ENCODE measurements at places on chromosomes 3 and 15.

GRCh38 chr3:177567833-177568232 lies 370.6 kb upstream of the TBL1XR1 start:
- DNase-seq, result no peak

- peak; percentile 24 for DNase-seq
These were observed 160.5 kb downstream of the FGF12 start for GRCh38 chr3:192566706-192567290.

DNA sequence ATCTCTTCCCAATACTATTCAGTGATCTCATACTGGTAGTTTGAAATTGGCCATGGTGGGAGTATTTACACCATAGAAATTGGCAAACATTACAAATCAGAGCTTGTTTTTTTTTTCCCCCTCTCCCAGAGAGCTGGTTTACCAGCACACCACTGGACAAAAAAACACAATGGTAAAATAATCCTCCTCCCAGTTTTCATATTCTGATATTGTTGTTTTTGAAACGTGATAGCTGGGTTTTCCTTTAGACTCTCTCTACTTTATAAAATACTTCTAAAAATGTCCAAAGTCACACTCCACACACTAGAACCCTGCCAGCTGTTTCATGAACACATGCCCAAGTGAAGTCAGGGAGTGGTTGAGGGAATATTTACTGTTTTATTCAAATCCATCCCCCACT lies 187.5 kb downstream of the DTWD1 start:
- no peak for DNase-seq

DNA sequence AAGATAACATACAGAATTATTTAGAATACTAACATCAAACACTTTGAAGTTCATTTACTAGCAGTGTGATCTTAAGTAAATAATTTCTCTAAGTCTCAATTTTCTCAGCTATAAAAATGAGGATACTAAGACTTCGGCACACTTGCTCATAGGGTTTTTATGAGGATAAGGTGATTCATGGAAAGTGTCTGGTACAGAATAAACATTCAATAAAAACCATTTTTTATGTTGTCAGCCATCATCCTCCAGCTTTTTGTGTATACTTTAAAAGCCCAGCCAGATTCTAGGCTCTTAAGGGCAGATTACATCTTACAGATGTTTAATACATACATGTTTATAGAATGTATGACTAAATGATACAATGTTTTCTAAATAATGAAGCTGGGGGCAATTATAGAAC lies 56.8 kb downstream of the FEZF2 start:
- DNase-seq, result no peak

DNA sequence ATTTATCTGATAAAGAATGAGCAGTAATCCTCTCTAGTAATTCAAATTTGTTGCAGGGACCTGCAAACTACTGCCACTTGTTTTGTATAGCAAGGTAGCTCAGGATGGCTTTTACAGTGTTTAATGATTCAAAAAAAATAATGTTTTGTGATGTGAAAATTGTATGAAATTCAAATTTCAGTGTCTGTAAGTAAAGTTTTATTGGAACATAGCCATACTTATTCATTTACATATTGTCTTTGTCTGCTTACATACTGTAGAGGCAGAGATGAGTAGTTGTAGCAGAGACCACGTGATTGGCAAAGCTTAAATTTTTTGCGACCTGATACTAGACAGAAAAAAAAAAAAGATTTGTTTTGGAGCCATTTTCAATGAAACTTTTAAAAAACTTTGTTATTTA lies 6.5 kb upstream of the UTS2B start:
- DNase-seq, result no peak

DNA sequence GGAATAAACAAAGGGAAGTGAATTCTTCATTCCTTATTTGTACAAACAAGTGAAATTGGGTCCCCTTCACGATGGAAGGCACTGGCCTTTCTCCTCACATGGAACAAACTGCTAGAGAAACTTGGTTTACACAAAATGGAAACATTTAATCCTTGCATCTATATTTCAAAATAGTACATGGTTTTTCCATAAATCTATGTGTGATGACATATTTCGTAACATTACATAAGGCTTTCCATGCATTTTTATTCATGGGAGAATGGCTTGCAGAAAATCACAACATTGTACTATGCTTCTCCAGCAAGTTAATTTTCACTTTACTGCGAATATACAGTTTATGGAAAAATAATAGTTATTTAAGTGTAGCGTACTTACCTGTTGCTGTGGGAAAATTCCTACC lies 81.0 kb upstream of the CDIN1 start:
- no peak for DNase-seq

DNA sequence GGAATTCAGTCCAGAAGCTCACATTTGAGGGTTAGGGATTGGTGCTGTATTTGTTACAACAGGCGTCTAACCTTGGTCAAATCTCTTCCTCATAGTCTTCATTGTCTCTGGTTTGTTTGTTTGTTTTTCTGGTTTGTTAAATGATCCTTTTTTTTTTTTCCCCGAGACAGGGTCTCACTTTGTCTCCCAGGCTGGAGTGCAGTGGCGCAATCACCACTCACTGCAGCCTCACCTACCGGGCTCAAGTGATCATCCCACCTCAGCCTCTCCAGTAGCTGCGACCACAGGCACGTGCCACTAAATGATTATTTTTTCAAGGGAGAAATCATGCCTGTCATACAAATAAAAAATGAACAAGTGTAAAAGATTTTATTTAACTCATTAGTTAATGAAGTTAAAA lies 14.3 kb upstream of the ADPGK start:
- no peak for DNase-seq

DNA sequence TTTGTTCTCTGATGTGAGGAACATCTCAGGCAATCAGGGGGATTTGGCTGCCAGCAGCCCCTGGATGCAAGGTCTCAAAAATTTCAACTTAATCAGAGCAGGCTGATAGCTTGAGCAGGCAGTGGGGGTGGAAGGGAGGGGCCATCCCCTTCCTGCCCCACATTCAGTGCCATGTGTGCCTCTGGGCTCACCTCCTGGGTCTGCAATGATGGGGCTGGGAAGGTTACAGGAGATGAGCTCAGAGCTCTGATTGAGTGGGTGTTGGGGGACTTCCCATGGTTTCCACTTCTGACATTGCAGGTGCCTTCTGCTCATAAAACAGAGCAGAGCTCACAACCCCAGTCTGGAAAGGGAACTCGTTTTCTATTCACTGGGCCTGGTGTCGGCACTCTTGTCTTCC lies 37.0 kb downstream of the PARP16 start:
- no peak for DNase-seq

DNA sequence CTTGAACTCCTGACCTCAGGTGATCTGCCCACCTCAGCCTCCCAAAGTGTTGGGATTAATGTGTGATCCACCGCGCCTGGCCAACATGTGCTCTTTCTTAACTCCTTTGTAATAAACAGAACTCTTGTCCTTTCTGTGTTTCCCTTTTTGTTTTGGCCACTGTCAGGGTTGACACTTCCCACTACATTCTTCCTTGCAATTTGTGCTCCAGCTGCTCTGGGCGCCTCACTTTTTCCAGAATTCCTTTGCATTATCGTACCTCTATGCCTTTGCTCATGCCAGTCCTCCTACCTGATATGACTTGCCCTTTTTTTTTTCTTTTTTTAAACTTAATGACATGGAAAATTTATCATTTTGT lies 38.8 kb upstream of the SMAD3 start:
- DNase-seq, result no peak

DNA sequence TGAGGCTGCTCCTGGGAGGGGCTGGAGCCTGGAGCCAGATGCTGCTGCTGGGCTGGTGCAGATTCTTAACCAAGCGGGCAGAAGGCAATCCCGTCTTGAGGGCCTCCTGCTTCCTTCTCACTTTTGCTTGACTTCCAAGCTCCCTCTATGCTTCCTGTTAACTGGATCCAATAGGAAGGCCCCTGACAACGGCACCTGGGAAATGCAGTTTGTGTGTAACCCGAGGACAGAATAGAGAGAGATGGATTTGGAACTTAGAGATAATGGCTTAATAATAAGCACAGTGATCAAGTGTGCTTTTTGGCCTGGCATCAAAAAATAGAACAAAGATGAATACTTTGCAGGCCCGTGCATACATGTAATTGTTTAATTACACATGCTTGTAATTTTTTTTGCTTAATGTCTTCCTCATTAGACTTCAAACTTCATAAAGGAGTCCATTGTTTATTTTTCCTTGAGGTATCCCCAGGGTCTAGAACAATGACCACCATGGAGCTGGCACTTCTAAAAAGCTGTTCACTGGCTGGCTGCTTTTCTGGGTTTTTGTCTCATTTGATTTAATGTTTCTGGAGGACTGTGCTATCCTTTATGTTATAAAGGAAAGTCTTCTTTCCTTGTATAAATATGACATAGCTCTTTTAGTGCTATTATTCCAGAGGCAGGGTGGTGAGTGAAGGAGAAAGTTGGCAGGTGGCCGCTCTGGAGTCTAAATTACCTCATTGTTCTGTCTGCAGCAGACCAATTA lies 63.3 kb upstream of the MITF start:
- no peak for DNase-seq

DNA sequence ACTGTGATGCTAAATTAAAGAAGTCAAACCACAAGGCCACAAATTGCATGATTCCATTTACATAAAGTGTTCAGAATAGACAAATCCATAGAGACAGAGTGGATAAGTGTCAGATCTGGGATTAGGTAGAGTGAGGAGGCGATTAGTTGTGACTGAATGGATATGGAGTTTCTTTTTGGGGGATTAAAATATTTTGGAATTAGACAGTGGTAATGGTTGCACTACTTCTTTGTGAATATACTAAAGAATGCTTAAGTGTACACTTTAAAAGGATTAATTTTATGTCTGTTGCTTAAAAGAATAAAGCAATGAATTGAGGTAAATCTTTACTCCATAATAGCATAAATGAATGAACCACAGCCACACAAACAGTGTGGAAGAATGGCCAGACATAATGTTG lies 175.5 kb upstream of the CADM2 start:
- DNase-seq, result no peak

- DNase-seq, result no peak
These were observed 123.2 kb upstream of the RAP2B start for GRCh38 chr3:153038779-153039178.

DNA sequence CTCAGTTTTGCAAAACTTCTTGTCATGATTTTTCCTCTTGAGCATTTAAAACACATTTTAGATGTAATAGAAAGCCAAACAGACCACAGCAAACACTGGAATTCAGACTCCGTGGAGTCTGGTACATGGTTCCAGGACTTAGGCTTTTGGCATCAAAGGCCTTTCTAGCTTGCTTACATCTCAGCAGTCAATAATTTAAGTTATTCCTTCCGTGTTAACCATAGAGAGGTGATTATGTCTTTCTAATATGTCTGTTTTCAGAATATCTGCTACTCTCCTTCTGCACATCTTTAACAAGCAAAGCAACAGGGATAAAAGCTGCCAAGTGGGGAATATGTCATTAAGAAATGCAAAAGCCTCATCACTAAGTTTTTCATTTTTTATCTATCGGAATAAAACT lies 171.7 kb upstream of the CRBN start:
- no peak for DNase-seq

DNA sequence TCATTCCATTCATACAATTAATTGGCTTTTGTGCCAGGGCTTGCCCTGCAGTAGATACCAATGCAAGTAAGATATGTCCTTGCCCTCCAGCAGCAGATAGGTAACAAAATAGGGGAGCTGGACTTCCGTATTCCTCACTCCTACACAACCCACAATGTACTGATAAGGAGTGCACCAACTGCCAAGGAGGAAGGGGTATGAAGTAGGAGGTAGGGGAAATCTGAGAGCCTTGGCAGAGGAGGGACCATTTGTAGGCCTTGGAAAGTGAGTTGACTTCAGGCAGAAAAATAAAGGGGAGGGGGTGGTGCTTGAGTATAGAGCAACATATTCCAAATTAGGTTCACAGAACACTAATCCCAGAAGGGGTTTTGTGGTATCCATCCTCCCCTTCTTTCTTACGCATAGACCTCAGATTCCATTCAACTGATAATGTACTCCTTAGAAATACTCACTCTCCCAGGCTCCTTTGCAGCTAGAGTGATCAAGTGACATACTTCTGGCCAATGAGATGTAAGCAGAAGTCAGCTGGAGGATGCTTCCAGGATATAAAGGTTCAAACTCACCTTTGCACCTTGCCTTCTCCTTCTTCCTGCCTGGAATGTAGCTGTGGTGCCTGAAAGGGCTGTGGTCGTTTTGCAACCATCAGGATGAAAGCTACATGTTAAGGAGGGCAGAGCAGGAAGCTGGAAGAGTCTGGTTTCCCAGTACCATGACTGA lies 127.1 kb upstream of the SMAD3 start:
- no peak for DNase-seq

DNA sequence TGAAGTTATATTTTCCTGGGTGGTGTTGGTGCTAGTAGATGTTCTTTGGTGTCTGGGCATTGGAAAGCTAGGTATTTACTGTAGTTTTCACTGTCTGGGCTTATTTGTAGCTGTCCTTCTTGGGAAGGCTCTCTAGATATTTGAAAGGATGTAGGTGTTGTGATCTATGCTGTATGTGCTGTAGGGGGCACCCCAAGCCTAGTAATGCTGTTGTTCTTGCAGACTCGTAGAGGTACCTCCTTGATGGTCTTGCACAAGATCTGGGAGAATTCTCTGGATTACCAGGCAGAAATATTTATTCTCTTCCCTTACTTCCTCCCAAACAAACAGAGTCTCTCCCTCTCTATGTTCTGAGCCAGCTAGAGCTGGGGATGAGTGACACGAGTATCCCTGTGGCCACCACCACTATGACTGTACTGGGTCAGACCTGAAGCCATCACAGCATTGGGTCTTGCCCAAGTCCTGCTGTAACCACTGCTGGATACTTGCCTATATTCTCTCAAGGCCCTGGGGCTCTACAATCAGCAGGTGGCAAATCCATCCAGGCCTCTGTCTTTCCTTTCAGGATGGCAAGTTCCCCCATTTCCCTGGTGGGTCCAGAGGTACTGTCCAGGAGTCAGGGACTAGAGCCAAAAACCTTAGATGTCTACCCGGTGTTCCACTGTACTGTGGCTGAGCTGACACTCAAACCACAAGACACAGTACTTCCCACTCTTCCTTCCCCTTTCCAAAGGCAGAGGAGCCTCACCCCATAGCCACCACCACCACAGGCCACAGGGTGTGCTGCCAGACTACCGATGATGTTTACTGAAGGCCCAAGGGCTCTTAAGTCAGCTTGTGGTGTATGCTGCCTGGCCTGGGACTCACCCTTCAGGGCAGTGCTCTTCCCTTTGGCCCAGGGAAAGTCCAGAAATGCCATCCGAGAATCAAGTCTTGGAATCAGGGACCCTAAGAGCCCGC lies 195.2 kb upstream of the DPPA4 start:
- DNase-seq, result peak; percentile 45

- DNase-seq, result no peak
These were observed 52.8 kb downstream of the PLD1 start for GRCh38 chr3:171757361-171758034.

- DNase-seq, result peak; percentile 51
These were observed 14.0 kb downstream of the PLXNA1 start for GRCh38 chr3:126996905-126997304.

- DNase-seq, result no peak
These were observed 109.7 kb downstream of the UBE2E2 start for GRCh38 chr3:23312866-23313265.

Measured in GM04503 (cell line).